ENCODE measurements at places on chromosomes 6 and 20.

GRCh38 chr20:5557123-5557522 lies 193.1 kb upstream of the SHLD1 start:
- peak; percentile 61 for DNase-seq

DNA sequence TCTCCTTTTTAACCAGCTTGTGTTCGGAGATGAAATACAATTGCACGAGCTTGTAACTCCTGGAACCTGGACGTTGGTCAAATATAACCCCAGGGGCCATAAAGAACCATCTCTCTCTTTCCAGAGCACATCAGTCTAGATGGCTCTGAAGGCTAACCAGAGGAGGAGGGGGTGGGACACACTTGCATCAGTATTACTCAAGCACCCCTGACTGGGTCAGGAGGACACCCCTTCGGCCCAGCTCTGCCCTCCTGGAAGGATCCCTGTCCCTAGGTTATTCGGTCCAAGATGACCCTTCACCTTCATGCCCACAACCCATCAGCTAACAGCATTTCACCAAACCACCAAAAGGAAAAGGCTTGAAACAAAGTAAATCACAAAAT lies 67.1 kb downstream of the FYN start:
- DNase-seq: no peak

DNA sequence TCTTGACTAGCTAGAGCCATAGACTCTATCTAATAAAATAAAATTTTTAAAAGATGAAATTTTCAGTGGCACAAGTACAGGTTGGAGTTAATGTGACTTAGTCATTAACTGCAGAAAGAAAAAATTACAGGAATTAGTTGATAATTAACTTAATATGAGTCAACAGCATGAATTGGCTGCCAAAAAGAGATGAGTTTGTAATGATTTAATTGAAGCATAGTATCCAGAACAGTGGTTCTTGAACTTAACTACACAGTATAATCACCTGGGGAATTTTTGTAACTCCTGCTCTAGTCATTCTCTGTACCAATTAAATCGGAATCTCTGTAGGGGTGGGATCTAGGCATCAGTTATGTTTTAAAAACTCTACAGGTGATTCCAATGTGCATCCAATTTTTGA lies 46.3 kb upstream of the HMGN3 start:
- no peak for DNase-seq

GRCh38 chr6:21026576-21027273 lies 492.5 kb downstream of the CDKAL1 start:
- DNase-seq: no peak

DNA sequence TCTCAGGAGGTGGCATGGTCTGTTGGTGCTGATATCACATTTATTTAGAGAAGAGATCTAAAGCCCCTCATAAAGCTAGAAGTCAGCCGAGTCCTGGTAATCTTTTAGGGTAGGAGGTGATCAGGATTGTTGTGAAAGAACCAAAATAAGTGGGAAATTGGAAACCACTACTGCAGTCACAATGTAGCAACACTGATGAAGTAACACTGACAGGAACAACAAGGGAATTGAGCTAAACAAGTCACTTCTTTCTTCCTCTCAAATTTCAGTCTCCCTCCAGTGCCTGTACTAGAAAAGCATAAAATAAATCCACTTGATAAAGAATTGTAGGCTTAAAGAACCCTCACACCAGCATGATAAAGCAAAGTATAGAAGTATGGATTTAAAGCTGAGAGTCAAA lies 1509.0 kb downstream of the GRIK2 start:
- no peak for DNase-seq

GRCh38 chr6:122187186-122187585 lies 212.3 kb upstream of the HSF2 start:
- no peak for DNase-seq

- DNase-seq: no peak
Measured at GRCh38 chr6:125120054-125120590, 33.5 kb upstream of the TPD52L1 start.

GRCh38 chr20:34876406-34877282 lies at the start of gene ACSS2:
Gene ACSS2, plus strand, starts transcription at chr20:34876612. Its CDS starts 34 bp downstream, at chr20:34876646.
- DNase-seq: peak; percentile 100

DNA sequence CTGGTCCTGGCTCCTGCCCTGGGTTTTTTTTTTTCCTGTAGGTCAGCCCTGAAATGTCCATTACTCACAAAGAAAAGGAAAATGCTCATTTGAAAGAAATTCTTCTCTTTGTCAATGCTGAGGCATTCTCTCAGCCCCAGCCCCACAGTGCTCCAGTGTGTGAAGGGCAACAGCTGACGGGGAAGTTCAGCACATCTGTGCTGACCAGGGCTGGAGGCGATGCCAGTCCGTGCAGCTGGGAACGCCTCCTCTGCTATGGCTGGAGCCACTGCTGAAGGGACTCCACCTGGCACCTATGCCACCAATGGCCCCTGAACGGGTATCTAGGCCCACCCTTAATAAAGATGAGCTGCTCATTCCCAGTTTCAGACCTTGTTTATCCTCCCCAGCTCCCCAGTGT lies 71.9 kb upstream of the SLCO4A1 start:
- DNase-seq: no peak

GRCh38 chr6:45472382-45472781 lies 94.6 kb upstream of the SUPT3H start:
- no peak for DNase-seq

DNA sequence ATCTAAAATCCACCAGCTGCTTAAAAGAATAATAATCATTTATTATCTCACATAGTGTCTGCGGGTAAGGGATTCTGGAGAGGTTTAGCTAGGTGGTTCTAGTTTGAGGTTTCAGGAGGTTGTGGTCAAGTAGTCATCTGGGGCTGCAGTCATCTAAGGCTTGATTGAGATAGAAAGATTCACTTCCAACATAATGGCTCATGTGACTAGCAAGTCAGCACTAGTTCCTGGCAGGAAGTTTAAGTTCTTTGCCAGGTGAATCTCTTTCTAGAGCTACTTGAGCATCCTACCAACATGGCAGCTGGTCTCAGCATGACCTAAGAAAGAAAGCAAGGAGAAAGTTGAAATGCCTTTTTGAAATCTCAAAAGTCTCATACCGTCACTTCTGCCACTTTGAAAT lies 128.8 kb downstream of the EDN1 start:
- DNase-seq: no peak

- no peak for DNase-seq
Measured at GRCh38 chr20:21609221-21609620, 95.4 kb upstream of the NKX2-2 start.

GRCh38 chr6:147823936-147824335 lies 315.4 kb downstream of the SAMD5 start:
- no peak for DNase-seq

DNA sequence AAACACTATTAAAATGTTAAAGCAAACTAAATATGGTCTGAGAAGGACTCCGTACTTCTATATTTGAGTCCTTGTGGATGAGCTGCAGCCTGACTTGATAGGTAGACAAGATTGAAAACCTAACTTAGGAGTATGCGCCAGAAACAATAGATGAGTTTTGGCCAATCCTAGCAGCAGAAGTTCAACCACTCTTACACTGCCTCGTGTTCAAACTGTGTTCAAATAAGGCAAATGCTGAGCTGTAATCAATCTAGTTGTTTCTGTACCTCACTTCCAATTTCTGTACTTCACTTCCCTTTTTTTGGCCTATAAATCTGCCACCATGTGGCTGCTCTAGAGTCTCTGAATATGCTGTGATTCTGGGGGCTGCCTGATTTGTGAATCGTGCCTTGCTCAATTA lies 13.2 kb upstream of the SERINC1 start:
- no peak for DNase-seq

- peak; percentile 81 for DNase-seq
Measured at GRCh38 chr20:63381781-63382431, 20.8 kb upstream of the CHRNA4 start.

GRCh38 chr6:108798670-108799353 lies 49.4 kb upstream of the ARMC2 start:
- DNase-seq: peak; percentile 72

- DNase-seq: peak; percentile 48
Measured at GRCh38 chr20:53565254-53565653, 28.4 kb downstream of the ZNF217 start.

GRCh38 chr6:45951321-45952167 lies 64.1 kb downstream of the CLIC5 start:
- DNase-seq: no peak

- no peak for DNase-seq
Measured at GRCh38 chr6:151021896-151022295, 156.4 kb downstream of the MTHFD1L start.

DNA sequence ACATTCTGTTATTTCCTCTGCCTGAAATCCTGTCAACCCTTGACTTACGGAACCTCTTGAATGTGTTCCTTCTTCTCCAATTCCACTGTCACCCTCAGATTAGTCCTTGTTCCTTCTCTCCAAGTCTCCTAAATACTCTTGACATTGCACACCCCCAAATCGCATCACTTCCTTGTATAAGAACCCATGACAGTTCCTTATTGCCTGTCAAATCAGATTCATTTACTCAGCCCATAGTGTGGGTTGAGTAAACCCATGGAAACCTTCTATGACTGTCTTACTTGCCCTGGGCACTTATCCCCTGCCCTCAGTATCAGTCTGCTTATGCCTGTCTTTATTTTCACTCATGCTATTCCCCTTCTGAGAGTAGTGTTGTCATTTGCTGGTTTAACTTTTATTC lies 40.5 kb downstream of the ARMC2 start:
- no peak for DNase-seq

DNA sequence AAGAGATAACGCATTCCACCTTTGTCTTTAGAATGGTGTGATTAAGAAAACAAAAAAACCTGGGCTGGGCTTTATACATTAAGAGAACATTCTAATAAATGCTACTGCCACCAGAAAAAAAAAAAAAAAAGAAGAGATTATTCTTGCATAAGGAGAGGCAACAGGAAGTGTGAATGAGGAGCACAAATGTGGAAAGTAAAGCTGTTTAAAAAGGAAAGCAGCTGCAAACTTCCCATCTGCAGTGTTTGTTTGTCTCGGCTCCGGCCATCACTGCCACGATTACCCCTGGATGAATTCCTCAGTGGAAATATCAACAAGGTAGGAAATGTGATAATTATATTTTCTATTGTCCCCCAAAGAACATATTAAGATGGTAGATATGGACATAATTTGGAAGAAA lies 223.9 kb downstream of the PHF3 start:
- no peak for DNase-seq

DNA sequence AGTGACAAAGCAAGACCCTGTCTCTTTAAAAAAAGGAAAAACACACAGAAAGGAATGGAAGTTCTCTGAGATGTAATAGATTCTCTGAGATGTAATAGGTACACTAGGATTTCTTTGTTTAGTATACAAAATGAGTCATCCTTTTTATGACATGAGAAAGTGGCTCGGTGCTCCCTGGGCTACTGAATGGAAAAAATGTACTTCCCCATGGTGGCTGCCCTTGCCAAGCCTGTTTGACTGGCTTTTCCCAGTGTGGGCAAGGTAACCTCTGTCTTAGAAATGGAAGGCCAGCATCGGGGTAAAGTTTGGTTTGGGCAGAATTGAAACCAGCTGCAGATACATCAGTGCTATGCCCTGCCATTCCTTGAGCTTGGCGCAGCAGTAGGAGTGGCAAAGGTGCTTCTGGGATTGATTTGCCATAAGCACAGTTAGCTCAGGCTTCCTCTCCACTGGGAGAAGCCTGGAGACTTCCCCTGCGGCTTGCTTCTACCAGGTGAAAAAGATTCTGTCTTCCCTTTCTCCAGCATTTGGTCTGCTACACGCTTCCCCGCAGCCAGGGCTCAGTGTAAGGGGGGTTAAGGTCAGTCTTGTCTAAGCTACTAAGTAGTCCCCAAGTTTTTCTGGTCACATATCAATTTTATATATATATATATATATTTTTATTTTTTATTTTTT lies 24.5 kb downstream of the ARFGEF2 start:
- DNase-seq: no peak

- DNase-seq: no peak
Measured at GRCh38 chr6:47256361-47256760, 53.3 kb downstream of the TNFRSF21 start.

DNA sequence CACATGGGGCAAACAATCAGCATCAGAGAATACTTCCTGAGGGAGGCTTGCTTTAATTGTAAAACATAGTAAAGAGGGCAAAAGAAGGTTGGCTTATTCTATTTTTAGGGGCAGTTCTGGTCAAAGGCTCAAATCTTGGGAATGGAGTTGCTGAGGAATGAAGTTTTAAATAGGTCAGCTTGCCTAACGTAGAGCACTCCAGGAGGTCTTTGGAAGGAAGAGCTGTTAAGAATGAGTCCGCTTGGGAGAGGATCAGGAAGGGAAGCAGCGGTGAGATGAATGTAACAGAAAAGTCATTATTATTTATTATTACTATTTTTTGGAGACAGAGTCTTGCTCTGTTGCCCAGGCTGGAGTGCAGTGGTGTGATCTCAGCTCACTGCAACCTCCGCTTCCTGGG lies 108.7 kb downstream of the ZFAND3 start:
- no peak for DNase-seq

GRCh38 chr6:153003366-153003690 lies 819 bp upstream of the MTRF1L start:
- DNase-seq: no peak

DNA sequence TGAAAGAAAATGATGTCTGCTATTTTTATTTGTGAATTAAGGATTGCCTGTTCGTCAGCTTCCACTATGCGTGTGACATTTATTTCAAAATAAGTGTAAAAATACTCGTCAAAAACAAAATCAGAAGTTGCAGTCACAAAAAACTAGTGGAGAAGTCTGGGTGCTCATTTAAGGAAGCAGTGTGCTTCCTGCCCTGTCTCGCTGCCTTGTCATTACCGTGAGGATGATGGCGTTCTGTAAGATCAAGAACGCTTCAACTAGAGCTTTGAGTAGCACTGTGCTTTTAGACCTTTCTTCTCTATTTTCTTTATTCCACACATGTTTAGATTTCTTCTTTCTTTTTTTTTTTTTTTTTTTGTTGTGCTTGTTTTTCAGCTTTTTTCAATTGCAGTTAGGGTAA lies 186.9 kb downstream of the TBC1D7 start:
- DNase-seq: no peak

DNA sequence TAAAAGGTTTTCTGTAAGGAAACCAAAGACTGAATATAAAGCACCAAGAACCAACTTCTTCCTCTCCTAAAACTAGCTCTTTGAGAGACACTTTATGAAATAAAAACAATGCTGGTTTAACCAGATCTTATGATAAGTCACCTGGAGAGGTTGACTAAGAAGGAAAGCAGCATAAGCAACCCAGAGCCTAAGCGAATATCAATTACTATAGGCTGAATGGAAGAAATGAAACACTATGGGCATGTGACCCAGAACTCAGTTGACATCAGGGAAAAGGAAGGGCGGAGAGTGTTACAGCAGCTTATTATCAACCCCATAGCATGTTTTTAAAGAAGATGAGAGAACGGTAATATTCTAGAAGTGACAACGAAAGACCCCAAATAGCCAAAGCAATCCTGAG lies 94.1 kb upstream of the STMND1 start:
- no peak for DNase-seq

DNA sequence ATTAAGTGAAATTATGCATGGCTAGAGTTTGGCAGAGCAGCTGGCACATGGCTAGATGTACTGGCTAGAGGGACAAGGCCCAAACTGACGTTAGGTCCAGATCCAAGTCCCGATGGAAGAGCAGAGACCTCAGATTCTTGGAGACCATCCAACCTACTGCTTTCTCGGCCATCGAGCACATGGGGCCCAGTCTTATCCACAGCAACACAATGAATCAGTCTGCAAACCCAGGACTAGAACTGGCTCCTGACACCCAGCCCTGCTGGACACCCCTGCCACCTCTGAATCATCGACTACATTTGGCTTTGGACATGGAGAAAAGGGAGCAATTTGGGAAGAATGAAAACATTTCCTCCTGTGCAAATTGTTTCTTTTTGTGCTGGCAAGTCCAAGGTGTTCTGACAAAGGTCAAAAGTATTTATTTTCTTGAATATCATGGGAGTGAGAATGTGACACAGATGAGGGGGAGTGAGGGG lies 23.9 kb upstream of the YWHAB start:
- no peak for DNase-seq

- no peak for DNase-seq
Measured at GRCh38 chr6:52417675-52418111, 2.4 kb upstream of the EFHC1 start.

Data from activated CD8-positive, alpha-beta memory T cell treated with anti-CD3 and anti-CD28 coated beads, Interleukin-2, amount 50 U/mL, for 48 hours (primary cell).